ENCODE measurements at places on chromosomes 13 and 19.

DNA sequence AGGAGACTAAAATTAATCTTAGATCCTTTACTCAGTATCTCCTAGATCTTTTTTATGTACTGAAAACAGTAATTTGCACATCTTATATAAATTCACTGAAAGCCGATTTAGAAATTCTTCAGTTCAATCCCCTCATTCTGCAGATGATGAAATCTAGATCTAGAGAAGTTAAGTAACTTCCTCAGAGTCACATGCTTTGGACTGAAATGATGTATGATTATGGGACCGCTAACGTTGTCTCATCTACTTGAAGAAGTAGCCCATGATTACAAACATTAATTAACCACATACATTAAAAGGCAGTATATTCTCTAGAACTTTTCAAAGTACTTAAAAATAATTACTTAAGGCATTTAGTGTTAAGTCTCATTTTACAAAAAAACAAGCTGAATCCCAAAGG lies 37.8 kb downstream of the ELF1 start:
- no peak for DNase-seq

DNA sequence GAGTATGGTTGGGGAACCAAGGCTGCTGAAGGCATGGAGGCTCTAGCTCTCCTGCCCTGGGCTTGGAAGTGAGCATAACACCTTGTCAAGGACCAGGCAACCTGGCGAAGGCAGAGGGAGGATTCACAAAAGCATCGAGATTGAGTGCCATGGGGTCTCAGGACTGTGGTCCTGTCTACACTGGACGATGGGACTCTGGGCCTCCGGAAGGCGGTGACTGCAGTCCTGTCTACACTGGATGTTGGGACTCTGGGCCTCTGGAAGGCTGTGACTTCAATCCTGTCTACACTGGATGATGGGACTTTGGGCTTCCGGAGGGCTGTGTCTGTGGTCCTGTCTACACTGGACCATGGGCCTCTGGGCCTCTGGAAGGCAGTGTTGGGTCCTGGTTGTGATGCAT lies 290.4 kb downstream of the TEX29 start:
- DNase-seq = no peak

GRCh38 chr13:96450326-96451020 lies 360.6 kb downstream of the HS6ST3 start:
- DNase-seq = no peak

- DNase-seq = no peak
Measured at GRCh38 chr13:107767119-107767518, 448.2 kb downstream of the LIG4 start.

DNA sequence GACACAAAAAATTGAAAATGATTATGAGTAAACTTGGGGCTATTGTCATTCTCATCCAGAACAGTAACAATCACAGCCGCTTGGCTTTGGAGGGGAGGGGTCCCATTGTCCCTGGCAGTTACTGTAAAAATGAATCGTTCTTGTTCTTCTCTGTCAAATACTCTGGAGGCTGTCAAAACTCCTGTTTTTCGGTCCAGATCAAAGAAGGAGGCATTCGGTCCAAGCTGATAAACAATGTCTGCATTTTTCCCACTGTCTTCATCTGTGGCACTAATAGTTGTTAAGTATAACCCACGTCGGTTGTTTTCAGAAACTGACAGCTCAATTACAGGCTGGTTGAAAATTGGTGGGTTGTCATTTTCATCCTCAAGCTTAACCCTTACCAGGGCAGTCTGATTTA lies 3.4 kb downstream of the PCDH9 start:
- DNase-seq = no peak
